ENCODE measurements at places on chromosomes 7 and 10. TPM values are rescaled to one million over a fixed set of nuclear protein-coding genes. Genes with fewer than 3 reads are reported as not detected.
A peak's percentile ranks its signal among the peaks of the same experiment; 100 is the strongest.

Gene OPN4
- total RNA-seq = 0.25 TPM

Gene HTR7
- total RNA-seq = 0.22 TPM

Gene CDK1
- total RNA-seq = 1.5 TPM

Gene LRRC4
- total RNA-seq = 4.4 TPM

Gene MBL2
- not detected for total RNA-seq

GRCh38 chr7:98085674-98086073 is 21.0 kb upstream of the LMTK2 start:
- no peak for DNase-seq

DNA sequence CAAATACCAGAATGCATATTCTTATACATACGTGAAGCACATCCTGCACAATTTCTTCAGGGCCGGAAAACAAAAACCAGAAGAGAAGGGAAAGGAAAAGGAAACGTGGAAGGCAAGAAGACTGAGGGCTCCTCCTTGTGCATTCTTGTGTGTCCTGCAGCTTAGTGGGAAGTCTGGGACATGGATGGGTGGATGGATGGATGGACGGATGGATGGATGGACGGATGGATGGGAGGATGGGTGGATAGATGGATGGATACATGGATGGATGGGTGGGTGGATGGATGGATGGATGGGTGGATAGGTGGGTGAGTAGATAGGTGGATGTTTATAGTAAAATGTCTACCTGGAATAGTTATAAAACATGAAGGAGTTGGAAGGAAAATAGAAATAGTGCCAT is 30.8 kb upstream of the SLC35B4 start:
- no peak for DNase-seq

GRCh38 chr10:70381471-70382421 is 679 bp downstream of the LRRC20 start:
- peak; percentile 68 for DNase-seq

GRCh38 chr7:44218418-44219201 is 17.8 kb downstream of the YKT6 start:
- DNase-seq = peak; percentile 7

GRCh38 chr10:114504769-114505579 is 100.7 kb upstream of the AFAP1L2 start:
- no peak for DNase-seq

DNA sequence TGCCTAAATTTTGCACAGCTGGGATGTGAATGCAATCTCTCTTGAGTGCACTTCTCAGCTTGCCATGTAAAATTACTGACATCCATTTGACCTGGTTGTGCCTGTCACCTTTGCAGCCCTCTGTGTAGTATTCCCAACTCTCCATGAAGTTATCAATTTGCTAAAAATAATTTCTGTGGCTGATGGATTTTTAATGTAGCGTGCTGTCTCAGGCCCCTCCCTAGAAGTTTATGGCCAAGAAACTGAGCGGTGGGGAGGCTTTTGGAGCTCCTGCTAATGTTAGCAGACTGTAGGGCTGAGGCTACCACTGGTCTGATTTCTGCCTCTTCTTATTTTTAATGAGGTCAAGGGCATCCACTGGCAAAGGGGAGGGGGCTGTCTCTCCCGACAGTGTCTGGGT is 577.0 kb upstream of the DPP6 start:
- no peak for DNase-seq

GRCh38 chr10:101905251-101905650 is 61.7 kb upstream of the KCNIP2 start:
- no peak for DNase-seq

Measured in left ventricle myocardium inferior (tissue), 1 donor.